ENCODE measurements at places on chromosomes 5 and 9.

- DNase-seq, result peak; percentile 75
Measured at GRCh38 chr5:168408561-168409305, 77.5 kb upstream of the RARS1 start.

- DNase-seq, result no peak
Measured at GRCh38 chr9:135228345-135228982, 141.0 kb downstream of the OLFM1 start.

GRCh38 chr9:95613670-95614069 is 96.9 kb upstream of the PTCH1 start:
- DNase-seq, result no peak

DNA sequence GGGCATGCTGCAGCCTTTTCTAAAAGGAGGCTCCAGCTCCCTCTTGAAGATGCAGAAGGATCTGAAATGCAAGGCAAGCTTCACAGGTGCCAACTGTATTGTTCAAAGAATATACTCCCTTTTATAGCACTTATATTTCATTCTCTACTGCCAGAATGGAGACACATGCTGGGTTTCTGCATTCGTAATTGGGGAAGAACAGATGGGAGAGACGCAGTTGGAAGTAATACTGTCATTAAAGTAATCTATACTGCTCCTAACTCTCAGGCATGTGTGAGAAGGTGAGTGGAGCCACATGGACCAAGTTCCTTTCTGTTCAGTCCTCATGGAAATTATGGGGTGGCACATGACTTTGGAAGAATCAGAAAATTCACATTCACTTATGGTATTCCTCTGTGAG is 226.4 kb downstream of the TRIM32 start:
- DNase-seq, result no peak

DNA sequence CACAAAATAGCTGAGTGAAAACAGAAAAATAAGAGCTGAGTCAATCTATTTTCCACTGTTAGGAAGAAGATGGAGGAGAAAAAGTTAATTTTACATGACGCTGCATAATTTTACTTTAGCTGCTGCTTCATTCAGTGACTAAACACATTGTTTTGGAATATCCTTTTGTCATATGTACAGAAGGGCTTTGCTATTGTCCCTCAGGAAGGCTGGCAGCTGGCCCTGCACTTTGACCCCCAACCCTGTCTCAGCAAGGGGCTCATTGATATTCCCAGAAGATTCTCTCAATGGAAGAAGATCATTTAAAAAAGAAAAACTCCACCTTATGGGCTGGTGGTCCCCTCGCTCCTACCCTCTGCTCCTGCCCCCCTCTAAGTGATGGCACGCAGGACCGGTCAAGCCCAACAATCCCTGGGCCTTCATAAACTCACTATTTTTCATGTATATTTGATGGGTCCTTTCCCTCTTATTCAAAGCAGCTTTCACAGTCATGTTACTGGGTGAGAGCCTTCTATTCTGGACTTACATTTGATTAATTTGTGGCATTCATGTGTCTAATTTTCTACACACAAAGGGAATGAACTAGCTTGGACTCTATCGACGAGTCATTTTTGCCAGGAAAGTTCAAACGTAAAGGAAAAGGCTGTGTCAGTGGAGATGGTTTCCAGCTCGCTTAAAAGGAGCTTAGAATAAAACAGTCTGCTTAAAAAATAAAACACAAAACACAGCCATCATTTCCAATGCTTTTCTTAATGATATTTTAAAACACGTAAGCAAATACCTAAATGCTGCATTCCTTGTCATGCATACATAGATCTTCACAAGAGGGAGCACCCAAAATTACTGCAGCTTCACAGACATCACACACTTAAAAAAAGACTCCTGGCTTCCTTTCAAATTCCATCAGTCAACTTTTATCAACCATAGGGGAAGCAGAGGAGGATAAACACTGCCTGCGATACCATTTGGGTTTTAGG is 104.7 kb downstream of the EFNA5 start:
- DNase-seq, result no peak

DNA sequence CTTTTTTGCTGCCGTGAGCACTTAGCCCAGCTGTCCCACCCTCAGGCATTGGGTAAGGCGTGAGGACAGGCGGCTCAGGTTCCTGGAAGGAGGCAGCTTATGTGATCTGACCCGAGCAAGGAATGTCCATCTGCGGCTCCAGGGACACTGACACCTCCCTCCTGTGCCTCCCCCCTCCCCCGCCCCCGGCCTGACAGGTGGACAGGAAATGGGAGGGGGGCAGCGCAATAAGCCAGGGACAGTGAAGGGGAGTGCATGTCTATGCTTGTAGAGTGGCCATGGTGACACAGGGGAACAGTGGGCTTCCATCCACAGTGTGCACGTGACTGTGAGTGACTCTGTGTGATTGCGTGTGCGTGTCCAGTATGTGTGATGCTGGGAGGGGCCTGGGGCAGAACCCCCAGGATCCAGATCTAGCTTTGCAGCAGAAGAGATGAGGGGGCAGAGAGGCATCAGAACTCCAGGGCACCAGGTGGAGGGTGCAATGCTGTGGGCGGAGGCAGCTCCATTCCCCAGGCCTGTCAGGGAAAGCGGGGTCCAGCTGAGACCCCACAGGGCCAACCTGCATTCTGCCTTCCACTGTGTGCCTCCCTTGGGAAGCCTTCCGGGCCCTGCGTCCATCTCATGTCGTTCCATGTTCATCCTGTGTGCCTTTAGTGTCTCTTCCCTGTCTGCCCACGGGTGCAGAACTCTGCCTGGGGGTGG is 30.5 kb downstream of the CNTFR start:
- DNase-seq, result peak; percentile 87

- no peak for DNase-seq
Measured at GRCh38 chr9:31759703-31760102, 624.7 kb upstream of the ACO1 start.

GRCh38 chr5:114296191-114296590 is 65.7 kb upstream of the KCNN2 start:
- no peak for DNase-seq

GRCh38 chr5:80559244-80559643 is 10.8 kb downstream of the ANKRD34B start:
- DNase-seq, result no peak

- DNase-seq, result no peak
Measured at GRCh38 chr5:158458086-158458485, 599.1 kb upstream of the CLINT1 start.

GRCh38 chr5:12413585-12413984 is 509.3 kb upstream of the CTNND2 start:
- no peak for DNase-seq

- no peak for DNase-seq
Measured at GRCh38 chr9:32709871-32710270, 73.5 kb upstream of the TMEM215 start.

GRCh38 chr9:76900884-76901440 is 5.0 kb downstream of the PRUNE2 start:
- peak; percentile 47 for DNase-seq

DNA sequence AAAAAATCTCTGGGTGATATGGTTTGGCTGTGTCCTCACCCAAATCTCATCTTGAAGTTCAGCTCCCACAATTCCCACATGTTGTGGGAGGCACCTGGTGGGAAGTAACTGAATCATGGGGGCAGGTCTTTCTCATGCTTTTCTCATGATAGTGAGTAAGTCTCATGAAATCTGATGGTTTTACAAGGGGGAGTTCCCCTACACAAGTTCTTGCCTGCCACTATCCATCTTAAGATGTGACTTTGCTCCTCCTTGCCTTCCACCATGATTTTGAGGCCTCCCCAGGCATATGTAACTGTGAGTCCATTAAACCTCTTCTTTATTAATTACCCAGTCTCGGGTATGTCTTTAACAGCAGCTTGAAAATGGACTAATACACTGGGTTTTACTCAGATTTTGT is 513.9 kb downstream of the TLE4 start:
- DNase-seq, result no peak

DNA sequence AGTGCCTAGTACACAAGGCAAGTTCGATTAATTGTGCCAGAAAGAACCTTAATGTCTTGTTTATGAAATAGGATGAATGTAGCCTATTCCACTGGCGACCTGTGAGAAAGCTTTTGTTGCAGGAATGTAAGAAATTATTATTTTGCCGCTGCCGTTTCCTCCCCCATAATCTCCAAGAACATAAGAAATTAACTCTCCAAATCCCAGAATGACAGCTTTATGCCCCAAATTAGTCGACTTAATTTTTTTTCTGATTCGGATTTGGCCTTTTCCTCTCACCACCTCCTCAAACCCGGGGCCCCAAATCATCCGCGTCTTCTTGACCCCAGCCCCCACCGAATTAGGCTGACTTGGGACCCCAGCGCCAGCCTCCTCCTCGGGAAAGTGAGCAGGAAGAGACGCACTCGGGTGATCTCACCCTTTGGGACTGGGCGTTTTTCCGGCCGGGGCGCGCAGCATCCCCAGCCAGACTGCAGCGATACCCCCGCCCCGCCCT is 682 bp upstream of the SPTAN1 start:
- no peak for DNase-seq

DNA sequence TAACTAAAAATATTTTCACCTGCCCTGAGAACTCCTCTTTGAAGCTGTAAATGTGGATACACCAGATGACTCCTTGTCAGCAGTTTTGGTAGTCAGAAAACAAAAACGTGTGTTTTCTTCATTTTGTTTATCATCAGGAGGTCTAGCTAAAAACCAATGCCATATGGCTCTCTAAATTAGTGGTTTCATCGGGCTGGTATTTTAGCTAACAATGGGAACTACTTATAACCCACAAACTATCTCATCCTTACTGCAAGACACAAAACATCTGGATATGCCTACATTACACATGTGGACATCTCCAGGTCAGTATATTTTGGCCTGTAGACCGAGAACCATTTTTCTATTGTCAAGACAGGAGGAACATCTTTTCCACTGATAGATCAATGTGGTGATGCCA is 56.2 kb downstream of the GAS1 start:
- DNase-seq, result no peak

DNA sequence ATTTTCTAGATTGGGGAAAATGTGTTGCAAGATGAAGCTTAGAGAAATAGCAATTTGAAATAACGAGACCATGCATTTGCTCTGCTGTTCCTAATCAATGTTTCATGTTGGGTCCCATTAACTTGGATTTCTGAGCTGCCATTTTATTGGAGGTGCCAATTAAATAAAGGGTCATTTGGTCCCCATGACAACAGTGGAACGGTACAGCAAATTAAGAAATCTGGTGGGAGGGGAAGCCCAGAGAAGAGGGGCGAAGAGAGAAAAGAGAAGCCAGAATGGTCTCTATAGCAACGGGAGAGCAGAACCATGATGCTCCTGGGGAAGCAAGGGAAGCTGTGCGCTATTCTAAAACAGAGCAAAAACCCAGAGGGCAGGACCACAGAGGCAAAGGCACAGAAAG is 120.2 kb downstream of the ENTREP1 start:
- DNase-seq, result no peak

GRCh38 chr9:99259231-99259918 is 37.3 kb downstream of the SEC61B start:
- DNase-seq, result peak; percentile 63

DNA sequence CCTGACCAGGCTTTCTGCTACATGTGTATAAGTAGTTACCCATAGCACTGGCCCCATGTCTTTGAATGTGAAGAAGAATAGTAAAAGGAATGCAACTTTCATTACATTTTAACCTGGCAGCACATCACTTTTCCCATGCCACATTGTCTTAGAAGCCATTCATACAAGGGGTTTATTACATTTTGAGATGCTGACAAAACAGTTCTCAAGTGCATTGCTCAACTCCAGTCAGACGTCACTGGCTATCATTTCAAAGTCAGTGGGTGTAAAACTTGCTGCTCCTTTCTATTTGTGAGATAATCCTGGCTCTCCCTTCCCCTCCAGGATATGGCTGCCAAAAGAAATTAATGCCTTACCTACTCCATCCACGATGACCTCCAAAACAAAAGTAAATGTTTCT is 97.0 kb upstream of the VCAN start:
- DNase-seq, result no peak

GRCh38 chr5:94545870-94546625 is 72.4 kb downstream of the KIAA0825 start:
- DNase-seq, result no peak

All from tongue (tissue), 3 donors.